Stimulated activated CD4-positive, alpha-beta T cell treated with anti-CD3 and anti-CD28 coated beads, Interleukin-4, amount 100 ng/mL, for 24 hours (primary cell): ENCODE measurements at places on chromosomes 5 and 9.

- DNase-seq, result no peak
These were observed 6.2 kb downstream of the PRDM12 start for GRCh38 chr9:130670644-130671043.

- DNase-seq, result no peak
These were observed 93.6 kb upstream of the ZNF462 start for GRCh38 chr9:106769331-106769730.

DNA sequence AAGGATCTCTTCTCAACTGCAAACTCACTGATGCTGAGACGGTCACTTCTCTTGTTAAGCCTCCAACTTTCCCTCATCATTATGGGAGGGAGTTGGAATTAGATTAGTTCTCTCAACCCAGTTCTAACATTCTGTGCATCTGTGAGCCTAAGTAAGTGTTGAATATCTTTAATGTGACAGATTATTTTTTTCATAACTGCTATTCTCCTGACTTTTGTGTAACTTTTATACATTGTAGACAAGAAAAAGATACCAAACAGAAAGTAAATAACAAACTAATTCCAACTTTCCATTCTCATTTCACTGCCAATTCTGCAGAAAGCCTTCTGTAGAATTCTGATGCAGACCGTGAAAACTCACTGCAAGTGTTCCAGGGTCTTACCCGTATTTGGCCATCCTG lies 813.5 kb downstream of the TLE4 start:
- DNase-seq, result no peak

DNA sequence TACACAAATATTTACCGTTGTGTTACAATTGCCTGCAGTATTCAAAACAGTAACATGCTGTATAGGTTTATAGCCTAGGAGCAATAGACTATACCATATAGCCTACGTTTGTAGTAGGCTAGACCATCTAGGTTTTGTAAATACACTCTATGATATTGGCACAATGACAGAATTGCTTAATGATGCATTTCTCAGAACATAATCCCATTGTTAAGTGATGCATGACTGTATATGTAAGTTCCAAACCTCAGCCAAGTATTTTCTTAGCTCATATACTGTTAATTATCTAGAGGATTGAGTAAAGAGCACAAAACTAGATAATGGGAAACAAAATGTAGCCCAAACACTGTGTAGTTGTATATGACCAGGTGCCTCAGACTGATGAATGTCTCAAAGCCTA lies 220.1 kb downstream of the ANXA1 start:
- DNase-seq, result no peak

- DNase-seq, result no peak
These were observed 1518.7 kb upstream of the WWC1 start for GRCh38 chr5:166772770-166773169.

DNA sequence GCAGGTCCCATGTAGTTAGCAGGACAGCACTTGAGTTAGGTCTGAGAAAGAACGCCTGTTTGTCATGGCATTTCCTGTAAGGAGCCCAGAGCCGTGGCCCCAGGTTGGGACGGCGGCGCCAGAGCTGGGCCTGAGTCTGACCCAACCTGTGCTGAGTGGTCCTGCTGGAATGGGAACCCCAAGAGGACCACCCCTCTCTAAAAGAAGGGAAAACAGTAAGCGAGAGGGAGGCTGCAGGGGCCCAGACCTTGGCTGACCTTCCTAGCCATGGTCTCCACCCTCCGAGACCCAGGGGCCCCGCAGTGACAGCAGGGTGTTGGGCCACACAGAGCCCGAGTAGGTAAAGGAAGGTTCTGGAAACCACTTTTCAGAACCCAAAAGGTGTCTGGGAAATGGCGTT lies 1.8 kb upstream of the LRRC14B start:
- no peak for DNase-seq

GRCh38 chr5:150562832-150563231 lies 54.9 kb downstream of the NDST1 start:
- peak; percentile 27 for DNase-seq

- no peak for DNase-seq
These were observed 20.6 kb upstream of the GPR150 start for GRCh38 chr5:95599252-95599651.

GRCh38 chr5:95940758-95941682 lies 20.6 kb downstream of the ELL2 start:
- no peak for DNase-seq

DNA sequence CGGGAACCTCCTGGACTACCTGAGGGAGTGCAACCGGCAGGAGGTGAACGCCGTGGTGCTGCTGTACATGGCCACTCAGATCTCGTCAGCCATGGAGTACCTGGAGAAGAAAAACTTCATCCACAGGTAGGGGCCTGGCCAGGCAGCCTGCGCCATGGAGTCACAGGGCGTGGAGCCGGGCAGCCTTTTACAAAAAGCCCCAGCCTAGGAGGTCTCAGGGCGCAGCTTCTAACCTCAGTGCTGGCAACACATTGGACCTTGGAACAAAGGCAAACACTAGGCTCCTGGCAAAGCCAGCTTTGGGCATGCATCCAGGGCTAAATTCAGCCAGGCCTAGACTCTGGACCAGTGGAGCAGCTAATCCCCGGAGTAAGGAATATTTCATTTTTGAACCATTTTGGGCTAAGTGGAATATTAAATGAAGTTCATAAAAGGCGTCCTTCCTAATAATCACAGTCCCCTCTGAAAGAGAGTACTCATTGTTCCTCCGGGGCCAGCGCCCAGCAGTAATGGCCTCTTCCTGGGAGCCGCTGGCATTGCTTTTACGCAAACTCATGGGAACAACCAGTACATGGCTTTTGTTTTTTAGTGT lies 23.6 kb downstream of the QRFP start:
- DNase-seq, result no peak

- no peak for DNase-seq
These were observed 37.8 kb downstream of the SCGB3A1 start for GRCh38 chr5:180553530-180553929.

DNA sequence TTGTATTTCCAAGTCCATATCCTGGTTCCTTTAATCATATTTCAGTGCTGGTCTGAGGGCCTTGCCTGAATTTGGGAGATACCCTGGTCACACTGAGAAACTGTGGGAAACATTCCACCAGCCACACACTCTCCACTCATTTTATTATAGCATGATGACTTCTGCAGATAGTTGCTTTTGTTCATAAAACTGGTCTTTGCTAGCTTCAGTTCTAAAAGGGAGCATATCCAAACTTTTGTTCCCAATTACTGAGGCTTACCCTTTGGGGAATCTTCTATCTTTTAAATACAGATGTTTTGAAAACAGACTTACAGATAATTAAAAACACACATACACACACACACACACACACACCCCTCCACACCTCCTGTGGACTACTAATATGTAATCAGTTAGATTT lies 21.0 kb downstream of the DMGDH start:
- DNase-seq, result no peak

DNA sequence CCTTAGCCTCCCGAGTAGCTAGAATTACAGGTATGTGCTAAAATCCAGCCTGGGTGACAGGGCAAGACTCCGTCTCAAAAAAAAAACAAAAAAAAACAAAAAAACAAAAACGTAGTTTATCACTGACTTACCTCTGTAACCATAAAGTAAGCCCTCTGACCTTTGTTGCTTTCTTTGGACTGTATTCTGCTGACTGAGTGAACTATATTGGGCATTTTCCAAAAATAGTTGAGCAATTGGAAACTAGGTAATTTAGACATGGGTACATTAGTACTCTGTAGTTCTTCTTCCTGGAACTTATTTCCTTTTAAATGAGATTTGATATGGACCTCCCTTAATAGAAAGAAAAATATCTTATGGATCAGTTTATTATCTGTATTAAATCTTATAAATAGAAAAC lies 66.6 kb downstream of the ANKHD1 start:
- DNase-seq, result no peak

DNA sequence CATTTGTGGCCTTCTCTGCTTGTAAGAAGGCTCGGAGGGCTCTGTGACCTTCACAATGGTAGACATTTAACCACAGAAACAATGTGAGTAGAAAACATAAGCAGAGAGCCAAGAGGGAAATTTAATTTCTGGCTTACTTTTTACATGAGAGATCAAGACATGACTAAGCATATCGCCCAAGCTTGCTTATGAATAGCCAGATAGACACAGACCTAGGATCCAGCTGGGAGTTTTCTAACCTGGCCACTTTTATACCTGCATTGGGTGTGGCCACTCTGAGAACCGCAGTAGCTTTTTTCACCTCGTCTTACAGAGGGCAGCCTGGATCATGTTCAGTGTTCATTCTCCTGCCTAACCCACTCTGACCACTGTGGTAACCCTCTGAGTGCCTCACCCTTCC lies 244.9 kb upstream of the KCNN2 start:
- DNase-seq, result no peak

GRCh38 chr9:129627556-129628440 lies 1.8 kb downstream of the NTMT1 start:
- no peak for DNase-seq

- no peak for DNase-seq
These were observed 480.4 kb downstream of the CETN3 start for GRCh38 chr5:89929173-89929572.

GRCh38 chr9:105066275-105066865 lies 138.4 kb upstream of the ABCA1 start:
- DNase-seq, result no peak

- no peak for DNase-seq
These were observed 213.0 kb downstream of the CRB2 start for GRCh38 chr9:123568691-123569688.

DNA sequence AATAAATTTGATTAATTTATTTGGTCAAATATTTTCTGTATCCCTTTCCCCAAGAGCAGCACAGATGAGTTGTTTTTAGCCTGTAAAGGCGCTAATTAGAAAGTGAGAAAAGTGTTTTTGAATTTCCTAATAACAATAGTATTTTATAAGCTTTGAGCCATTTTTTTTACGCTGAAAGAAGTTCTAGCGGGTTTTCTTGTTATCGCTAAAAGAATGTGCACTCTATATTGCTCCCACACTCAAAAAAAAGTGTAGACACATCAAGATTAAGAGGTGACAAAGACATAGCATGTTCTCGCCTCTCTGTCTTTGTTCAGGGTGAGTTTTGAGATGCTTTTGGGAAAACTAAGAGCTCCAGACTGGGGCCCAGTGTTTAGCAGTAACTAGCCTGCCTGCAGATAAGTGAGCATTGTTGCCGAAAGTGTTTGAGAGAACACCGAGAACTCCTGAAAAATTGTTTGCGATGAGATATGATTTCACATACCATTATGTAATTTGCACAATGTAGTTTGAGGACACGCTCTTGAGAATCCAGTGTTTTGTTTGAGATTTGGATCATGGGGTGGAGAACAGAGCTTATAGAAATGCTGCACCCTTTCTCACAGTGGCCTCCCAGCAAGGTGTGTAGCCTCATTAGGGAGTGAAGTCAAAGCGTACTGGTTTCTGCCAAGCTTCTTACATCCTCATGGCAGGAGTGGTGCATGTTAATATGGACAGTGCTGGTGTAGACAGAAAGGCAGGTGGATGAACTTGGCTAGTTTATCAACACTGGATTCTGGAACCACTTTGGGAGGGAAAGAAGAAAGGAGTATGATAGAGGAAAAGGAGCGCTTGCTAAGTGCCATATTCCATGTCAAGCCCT lies 1.5 kb downstream of the F2R start:
- no peak for DNase-seq

GRCh38 chr5:89095341-89095740 lies 212.4 kb upstream of the MEF2C start:
- no peak for DNase-seq

- DNase-seq, result no peak
These were observed 138.8 kb downstream of the ADAMTS16 start for GRCh38 chr5:5278815-5279381.

DNA sequence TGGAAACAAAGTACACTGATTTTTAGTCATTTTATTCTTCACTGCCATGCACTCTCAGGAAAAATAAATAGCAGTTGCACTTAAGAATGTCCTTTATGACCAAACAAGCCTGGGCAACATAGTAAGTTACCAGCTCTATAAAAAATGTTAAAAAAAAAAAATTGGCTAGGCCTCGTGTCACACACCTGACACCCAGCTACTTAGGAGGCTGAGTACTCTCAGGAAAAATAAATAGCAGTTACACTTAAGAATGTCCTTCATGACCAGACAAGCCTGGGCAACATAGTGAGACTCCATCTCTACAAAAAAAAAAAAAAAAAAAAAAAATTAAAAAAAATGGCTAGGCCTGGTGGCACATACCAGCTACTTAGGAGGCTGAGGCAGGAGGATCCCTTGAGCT lies 304.6 kb downstream of the SLCO4C1 start:
- no peak for DNase-seq

DNA sequence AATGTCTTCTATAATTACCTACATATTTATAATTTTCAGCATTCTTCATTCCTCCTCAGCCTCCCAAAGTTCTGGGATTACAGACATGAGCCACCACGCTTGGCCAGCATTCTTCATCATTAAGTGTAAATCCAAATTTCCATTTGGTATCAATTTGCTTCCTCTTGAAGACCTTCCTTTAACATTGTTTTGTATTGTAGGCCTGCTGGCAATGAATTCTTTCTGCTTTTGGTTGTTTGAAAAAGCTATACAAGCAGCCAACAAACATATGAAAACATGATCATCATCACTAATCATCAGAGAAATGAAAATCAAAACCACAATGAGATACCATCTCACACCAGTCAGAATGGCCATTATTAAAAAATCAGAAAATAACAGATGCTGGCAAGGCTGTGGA lies 56.4 kb downstream of the GCNT4 start:
- no peak for DNase-seq

DNA sequence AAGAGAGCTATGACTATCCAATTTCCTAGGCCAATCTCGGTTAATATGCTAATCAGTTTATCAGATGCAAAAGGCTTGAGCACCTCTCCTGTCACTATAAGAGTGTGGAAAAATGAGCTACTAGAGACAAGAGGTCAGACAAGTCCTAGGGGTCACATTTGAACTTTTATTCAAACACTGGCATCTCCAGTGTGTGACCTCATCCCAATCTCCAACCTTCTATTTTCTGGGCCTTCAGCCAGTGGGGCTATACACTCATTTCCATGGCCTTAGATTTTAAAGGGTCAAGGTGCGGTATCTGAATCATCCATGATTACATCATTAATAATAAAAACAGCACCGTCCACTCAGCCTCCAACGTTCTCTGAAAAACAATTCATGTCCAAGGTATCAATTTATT lies 139.6 kb upstream of the LRRTM2 start:
- DNase-seq, result no peak

GRCh38 chr5:154498591-154498990 lies 20.6 kb upstream of the HAND1 start:
- DNase-seq, result no peak

- no peak for DNase-seq
These were observed 174.6 kb downstream of the GOLPH3 start for GRCh38 chr5:31999470-31999869.

- DNase-seq, result no peak
These were observed 14.9 kb downstream of the BNIP1 start for GRCh38 chr5:173159256-173159655.

DNA sequence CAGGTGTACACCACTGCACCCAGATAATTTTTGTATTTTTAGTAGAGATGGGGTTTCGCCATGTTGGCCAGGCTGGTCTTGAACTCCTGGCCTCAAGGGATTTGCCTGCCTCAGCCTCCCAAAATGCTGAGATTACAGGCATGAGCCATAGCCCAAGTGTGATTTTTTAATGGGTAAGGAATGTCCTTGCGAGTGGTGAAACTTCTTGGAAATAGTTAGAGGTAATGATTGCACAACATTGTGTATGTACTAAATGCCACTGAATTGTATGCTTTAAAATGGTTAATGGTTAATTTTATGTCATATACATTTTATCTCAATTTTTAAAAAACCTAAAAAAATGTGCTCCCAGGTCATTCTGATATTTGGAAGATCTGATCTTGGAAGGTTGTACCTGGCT lies 59.9 kb upstream of the IL6ST start:
- DNase-seq, result no peak

GRCh38 chr5:133723651-133724366 lies 111.5 kb upstream of the FSTL4 start:
- DNase-seq, result no peak
